Spinal cord (tissue), 10 donors: ENCODE measurements at places on chromosomes 3 and 15.

GRCh38 chr3:184633237-184633579, 71.6 kb downstream of the EPHB3 start:
- DNase-seq, result no peak

DNA sequence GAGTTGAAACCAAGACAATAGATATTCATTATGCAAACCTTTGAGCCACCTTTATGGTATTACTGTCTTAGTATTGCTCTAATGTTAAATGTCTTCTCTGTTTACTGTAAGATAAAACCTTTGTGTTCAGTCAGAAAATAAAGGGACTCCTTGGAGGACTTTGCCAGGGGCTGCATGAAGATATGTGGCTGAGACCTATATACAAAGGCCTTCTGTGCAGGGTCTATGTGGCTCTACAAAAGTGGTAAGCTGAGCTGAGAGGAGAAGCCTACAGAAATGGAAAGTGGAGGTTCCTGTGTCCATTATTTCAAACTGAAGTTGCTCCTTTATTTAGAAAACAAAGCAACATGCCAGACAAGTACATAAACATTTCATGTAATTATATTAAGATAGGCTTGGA, 131.5 kb downstream of the FNDC3B start:
- DNase-seq, result no peak

- DNase-seq, result no peak
Measured at GRCh38 chr15:41585127-41586047, 26.4 kb downstream of the TYRO3 start.

DNA sequence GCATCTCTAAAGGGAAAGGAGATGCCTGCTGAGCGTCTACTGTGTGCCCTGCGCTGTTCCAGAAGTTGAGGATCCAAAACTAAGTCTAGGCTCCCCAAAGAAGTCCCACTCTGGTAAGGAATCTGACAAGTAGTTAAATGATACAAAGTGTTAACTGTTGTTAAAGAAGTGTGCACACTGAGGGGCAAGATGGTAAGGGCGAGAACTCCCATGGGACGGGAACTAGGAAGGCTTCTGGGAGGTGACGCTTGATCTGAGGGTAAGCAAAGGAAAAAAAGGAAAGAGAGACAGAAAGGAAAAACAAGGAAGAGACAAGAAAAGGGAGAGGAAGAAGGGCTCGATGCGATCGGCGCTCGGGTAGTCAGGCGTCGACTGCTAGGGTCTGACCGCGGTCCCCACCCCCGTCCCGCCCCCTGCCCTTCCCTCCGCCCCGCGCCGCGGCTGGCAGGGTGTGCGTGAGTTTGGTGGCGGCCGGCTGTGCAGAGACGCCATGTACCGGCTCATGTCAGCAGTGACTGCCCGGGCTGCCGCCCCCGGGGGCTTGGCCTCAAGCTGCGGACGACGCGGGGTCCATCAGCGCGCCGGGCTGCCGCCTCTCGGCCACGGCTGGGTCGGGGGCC, at the start of gene LACTB:
Gene LACTB (plus strand): TSS at position 480 of the 620 bp plus-strand sequence. CDS start 11 bp downstream, at position 491.
- DNase-seq, result peak; percentile 82

GRCh38 chr3:49972656-49973055, 32.7 kb downstream of the RBM6 start:
- no peak for DNase-seq

DNA sequence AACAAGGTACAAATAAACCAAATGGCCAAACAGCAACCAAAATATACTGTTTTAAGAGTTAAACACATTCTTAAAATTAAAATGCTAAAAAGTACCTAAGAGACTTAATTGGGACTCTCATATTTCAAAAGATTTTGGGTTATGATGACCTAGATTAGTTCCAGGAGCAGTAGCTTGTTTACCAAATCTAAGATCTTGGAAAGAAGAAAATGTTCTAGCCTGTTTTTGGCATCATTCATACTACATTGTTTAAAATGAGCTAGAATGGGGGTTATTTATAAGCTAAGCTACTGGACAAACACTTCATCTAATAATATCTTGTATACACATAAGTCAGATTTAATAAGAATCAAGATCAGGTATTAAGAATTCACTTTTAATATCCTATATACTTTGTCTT, 22.8 kb downstream of the ATOSA start:
- DNase-seq, result no peak

DNA sequence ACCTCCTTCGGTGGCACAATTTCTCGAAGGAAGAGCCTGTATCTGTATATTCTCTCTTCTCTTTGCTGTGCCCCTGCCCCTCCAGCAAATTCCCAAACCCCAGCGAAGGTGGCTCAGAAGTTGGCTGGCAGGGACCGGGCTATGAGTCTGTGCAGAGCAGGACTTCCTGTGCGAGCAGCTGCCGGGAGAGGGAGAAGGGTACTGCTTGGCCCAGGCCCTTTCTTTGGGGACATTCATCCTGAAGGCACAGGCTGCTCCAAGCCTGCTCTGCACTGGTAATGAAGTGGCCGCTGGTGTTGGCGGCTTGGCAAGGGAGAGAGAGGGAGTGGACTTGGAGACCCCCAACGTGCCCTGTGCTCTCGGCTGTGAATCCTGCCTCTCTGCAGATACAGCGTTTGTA, 1.5 kb downstream of the SLC6A11 start:
- DNase-seq, result peak; percentile 84

GRCh38 chr15:67685008-67685599, 140.2 kb upstream of the SKOR1 start:
- peak; percentile 67 for DNase-seq

GRCh38 chr15:68488290-68488689, 56.3 kb upstream of the ITGA11 start:
- no peak for DNase-seq

- no peak for DNase-seq
Measured at GRCh38 chr15:76239786-76240185, 71.5 kb downstream of the ETFA start.

DNA sequence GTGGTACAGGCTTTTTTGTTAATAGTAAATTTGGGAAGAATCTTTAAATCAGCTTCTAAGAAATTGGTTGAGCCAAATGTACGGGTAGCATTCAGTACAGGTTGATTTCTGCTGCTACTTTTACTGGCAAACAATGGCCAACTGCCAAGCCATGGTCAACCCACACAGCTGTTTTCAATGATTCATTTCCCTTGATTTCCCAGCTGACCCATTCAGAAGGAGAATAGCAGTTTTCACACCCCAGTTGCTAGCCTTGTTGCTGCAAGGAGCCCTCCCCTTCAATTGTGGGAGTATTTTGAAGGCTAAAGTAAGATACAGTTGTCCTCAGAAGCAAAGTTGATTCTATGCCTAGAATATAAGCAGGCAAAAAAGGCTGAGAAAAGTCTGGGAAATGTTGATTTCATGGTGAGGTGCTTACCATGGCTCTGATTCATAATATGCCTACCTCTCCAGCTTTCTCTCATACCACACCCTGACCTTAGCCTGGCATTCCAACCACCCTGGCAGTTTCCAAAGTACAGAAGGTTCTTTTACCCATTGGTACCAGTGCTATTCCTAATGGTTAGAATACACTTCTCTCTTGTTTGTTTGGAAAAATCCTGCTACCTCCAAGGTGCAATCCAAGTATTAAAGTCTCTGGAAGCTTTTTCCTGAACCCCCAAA, 320.3 kb upstream of the TGFBR2 start:
- peak; percentile 80 for DNase-seq

- DNase-seq, result no peak
Measured at GRCh38 chr3:19573644-19574043, 360.4 kb downstream of the EFHB start.
